ENCODE measurements at places on chromosomes 6 and 20.
A peak's percentile ranks its signal among the peaks of the same experiment; 100 is the strongest.

GRCh38 chr20:8361006-8361652 lies 229.1 kb downstream of the PLCB1 start:
- DNase-seq = no peak
- H3K4me1 ChIP-seq = peaks cover 22% of the 10 kb centered on the region
- H3K36me3 ChIP-seq = no peaks in the 10 kb centered on the region
- no peak overlapping the region for H3K27ac ChIP-seq

GRCh38 chr20:34928411-34928810 lies 27.2 kb downstream of the GSS start:
- no peaks in the 10 kb centered on the region for H3K4me1 ChIP-seq
- H3K36me3 ChIP-seq = peaks cover 15% of the 10 kb centered on the region
- no peak overlapping the region for H3K27ac ChIP-seq
- H3K27me3 ChIP-seq = no peaks in the 10 kb centered on the region

DNA sequence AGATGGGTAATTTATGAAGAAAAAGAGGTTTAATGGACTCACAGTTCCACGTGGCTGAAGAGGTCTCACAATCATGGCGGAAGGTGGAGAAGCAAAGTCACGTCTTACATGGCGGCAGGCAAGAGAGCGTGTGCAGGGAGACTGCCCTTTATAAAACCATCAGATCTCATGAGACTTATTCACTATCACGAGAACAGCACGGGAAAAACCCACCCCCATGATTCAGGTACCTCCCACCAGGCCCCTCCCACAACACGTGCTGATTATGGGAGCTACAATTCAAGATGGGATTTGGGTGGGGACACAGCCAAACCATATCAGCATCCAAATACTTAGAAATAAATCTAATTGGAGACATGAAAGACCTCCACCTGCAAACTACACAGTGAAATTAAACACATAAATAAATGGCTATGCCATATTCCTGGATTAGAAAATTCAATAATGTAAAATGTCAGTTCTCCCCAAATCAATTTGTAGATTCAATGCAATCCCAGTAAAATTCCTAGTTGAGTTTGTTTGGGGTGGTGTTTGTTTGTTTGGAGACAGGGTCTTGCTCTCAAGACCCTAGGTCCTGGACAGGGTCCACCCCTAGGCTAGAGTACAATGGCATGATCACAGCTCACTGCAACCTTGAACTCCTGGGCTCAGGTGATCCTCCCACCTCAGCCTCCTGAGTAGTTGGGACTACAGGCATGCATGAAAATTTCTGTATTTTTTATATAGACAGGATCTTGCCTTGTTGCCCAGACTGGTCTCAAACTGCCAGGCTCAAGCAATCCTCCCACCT lies 101.6 kb downstream of the TAF4 start:
- no peak overlapping the region for H3K27ac ChIP-seq
- DNase-seq = no peak
- peaks cover 11% of the 10 kb centered on the region for H3K27me3 ChIP-seq
- no peak overlapping the region for H3K4me3 ChIP-seq
- H3K4me1 ChIP-seq = no peaks in the 10 kb centered on the region
- no peaks in the 10 kb centered on the region for H3K36me3 ChIP-seq

- no peak overlapping the region for H3K4me3 ChIP-seq
- no peak overlapping the region for H3K27ac ChIP-seq
- peaks cover 3% of the 10 kb centered on the region for H3K4me1 ChIP-seq
- DNase-seq = no peak
- peaks cover 11% of the 10 kb centered on the region for H3K27me3 ChIP-seq
Measured at GRCh38 chr6:4105980-4106536, 27.1 kb upstream of the FAM217A start.

GRCh38 chr20:38296433-38296832 lies 7.5 kb upstream of the BPI start:
- DNase-seq = no peak
- no peaks in the 10 kb centered on the region for H3K4me1 ChIP-seq

DNA sequence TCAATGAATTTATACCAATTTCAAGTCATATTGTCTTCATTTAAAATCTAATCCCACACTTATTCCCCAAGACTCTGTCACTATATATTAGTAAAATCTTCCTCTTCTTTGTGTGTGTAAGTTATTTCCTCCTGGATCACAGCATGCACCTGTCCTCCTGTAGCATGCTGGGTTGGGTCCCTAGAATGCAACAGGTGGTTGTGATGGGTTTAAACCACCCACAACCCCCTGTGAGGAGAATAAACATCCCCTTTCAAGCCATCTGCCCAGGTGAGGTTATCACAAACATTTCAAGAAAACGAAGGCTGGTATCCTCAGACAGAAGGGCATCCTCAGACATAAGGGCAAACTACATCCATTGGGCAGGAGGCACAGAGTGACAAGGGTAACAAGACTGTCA lies 26.4 kb downstream of the DZANK1 start:
- no peak for DNase-seq
- H3K27ac ChIP-seq = no peak overlapping the region
- H3K27me3 ChIP-seq = no peaks in the 10 kb centered on the region
- peaks cover 7% of the 10 kb centered on the region for H3K4me1 ChIP-seq
- no peaks in the 10 kb centered on the region for H3K36me3 ChIP-seq
- no peak overlapping the region for H3K4me3 ChIP-seq

GRCh38 chr6:81925201-81925600 lies 172.7 kb upstream of the TENT5A start:
- no peak for DNase-seq
- no peak overlapping the region for H3K27ac ChIP-seq
- no peak overlapping the region for H3K4me3 ChIP-seq
- H3K4me1 ChIP-seq = no peaks in the 10 kb centered on the region
- no peaks in the 10 kb centered on the region for H3K27me3 ChIP-seq
- no peaks in the 10 kb centered on the region for H3K36me3 ChIP-seq

- no peak overlapping the region for H3K4me3 ChIP-seq
- H3K4me1 ChIP-seq = no peaks in the 10 kb centered on the region
- no peaks in the 10 kb centered on the region for H3K36me3 ChIP-seq
- no peak for DNase-seq
- peaks cover 5% of the 10 kb centered on the region for H3K27me3 ChIP-seq
- no peak overlapping the region for H3K27ac ChIP-seq
Measured at GRCh38 chr6:139883776-139884175, 509.3 kb upstream of the CITED2 start.

GRCh38 chr6:3013901-3014674 lies 14.4 kb downstream of the NQO2 start:
- peaks cover 13% of the 10 kb centered on the region for H3K4me1 ChIP-seq
- H3K27me3 ChIP-seq = no peaks in the 10 kb centered on the region
- H3K36me3 ChIP-seq = peaks cover 38% of the 10 kb centered on the region
- no peak overlapping the region for H3K4me3 ChIP-seq
- no peak for DNase-seq

- peaks cover 7% of the 10 kb centered on the region for H3K27me3 ChIP-seq
- H3K36me3 ChIP-seq = no peaks in the 10 kb centered on the region
- H3K27ac ChIP-seq = peak overlapping the region; percentile 14
- no peak overlapping the region for H3K4me3 ChIP-seq
Measured at GRCh38 chr6:127404133-127404532, 55.1 kb downstream of the KIAA0408 start.

DNA sequence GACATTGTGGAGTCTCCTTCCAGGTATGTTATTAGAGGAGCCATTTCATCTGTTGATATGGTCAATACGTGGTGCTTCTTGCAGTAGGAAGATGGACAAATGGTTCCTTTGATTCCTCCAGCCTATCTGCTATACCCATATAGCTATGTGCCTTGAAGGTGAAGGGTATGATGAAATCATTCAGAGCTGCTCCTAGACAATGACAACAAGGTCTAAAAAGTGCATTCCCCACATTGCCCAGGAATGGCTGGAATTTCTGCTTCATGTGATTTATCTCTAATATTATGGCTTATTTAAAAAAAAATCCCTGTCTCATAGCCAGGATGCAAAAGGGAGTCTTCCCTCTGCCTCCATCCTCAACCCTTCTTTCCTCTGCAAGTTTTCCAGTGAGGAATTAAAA lies 14.1 kb downstream of the DAAM2 start:
- H3K27me3 ChIP-seq = peaks cover 28% of the 10 kb centered on the region
- H3K4me1 ChIP-seq = no peaks in the 10 kb centered on the region
- no peak overlapping the region for H3K27ac ChIP-seq

DNA sequence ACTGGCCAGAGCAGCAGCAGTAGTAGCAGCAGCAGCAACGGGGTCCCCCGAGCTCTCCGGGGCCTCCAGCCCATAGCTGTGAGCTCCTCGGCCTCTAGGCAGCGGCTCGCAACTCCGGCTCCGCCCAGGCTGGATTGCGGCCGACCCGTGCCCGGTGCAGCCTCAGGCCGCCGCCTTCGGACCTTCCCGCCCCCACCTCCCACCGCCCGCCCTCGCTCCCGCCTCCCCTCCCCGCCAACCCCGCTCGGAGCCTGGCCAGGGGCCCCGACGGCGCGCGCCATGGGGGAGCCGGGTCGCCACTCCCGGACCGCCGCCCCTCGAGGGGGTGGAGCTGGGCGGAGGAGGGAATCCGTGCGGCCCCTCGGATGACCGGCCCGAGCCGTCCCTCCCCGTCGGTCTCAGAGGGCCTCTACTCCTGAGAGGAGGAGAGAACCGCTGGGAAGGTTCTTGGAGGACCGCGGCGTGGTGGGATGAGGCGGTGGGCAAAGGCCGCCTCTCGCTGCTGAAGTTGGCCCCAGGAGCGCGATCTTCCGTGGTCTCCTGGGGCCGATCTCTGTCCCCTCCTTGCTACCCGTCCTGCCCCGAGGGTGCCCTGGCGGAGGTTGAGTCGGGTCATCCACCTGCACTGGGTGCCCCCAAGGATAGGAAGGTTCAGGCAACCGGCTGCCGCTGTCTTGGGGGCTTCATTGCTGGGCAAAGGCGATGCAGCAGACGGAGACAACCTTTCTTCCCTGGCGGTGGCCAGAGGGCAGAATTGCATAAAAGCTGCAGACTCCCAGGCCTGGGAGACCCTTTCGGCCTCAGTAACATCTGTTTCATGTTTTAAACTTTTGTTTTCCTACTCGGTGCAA lies at the start of gene ADAM33:
Gene ADAM33 (minus strand): TSS at position 80 of the 851 bp plus-strand sequence. CDS start 6 bp downstream, at position 74.
- no peak within 1 kb of the TSS for H3K4me3 ChIP-seq
- H3K27me3 ChIP-seq = peaks cover 48% of the 10 kb centered on the region
- H3K27ac ChIP-seq = no peak within 1 kb of the TSS
- no peaks in the 10 kb centered on the region for H3K4me1 ChIP-seq
- H3K36me3 ChIP-seq = no peaks in the 10 kb centered on the region
- DNase-seq = no peak

DNA sequence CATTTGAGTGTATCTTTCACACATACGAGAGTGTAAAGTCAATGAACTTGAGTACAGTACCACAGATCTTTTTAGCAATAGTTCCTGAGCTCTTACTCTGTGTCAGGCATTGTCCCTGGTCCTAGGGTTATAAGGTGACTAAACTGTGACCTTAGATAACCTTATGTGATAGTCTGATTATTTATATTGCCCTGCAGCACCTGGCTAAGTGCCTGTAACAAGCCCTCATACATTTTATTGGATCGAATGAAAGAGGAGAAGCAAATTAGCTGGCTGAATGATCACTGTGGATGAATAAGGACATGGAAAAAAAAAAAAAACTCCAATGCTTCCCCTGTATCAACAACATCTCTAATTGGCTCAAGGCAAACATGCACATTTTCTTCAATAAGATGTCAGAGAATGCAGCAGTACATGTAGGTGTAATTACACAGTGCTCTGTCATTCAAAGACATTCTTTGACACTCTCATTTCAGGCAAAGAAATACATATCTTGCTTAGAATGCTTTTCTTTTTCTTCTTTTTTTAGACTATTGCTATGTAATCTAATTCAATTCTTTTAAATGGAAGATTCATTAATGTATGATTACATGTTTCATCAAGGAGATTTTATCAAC lies 153.4 kb downstream of the PHACTR1 start:
- peaks cover 38% of the 10 kb centered on the region for H3K27me3 ChIP-seq
- H3K36me3 ChIP-seq = no peaks in the 10 kb centered on the region

- no peaks in the 10 kb centered on the region for H3K36me3 ChIP-seq
- no peak overlapping the region for H3K4me3 ChIP-seq
- H3K4me1 ChIP-seq = no peaks in the 10 kb centered on the region
Measured at GRCh38 chr6:55913228-55914195, 38.1 kb upstream of the BMP5 start.

DNA sequence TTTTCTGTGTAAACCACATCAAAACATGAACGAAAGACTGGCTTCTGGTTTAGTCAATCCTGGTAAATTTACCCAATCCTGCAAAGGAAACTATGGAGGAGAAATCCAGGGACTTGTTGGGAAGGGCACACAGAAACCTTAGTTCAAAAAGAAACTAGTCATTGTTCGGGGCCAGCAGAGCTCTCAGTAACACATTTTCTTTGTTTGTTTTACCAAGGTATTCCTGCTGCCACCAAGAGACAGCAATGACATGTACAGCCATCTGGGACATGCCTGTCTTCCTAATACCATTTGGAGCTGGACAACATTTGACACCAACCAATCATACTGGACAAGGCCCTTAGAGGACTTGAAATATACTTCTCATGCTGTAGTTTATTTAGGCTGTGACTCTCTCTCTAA lies 8.3 kb downstream of the OARD1 start:
- H3K27ac ChIP-seq = no peak overlapping the region
- no peak for DNase-seq
- peaks cover 7% of the 10 kb centered on the region for H3K4me1 ChIP-seq

DNA sequence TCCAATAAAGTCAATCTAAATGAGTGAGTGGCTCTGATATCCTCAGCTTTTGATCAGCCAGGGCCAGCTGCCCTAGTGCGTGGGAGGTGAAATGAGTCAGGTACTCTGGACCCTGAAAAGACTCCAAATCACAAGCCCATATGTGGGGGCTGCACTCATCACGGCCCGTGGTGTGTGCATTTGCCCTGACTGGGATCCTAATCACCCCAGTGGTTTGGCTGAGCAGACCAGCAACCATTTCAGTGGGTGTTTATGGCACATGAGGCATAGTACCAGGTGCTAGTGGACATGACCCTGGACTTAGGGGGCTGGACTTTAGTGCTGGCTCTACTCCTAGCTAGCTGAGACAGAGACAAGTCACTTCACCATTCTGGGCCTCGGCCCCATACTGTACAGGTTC lies 39.4 kb downstream of the SCML4 start:
- peaks cover 54% of the 10 kb centered on the region for H3K4me1 ChIP-seq
- H3K27me3 ChIP-seq = no peaks in the 10 kb centered on the region
- no peak for DNase-seq
- no peak overlapping the region for H3K27ac ChIP-seq
- no peak overlapping the region for H3K4me3 ChIP-seq

DNA sequence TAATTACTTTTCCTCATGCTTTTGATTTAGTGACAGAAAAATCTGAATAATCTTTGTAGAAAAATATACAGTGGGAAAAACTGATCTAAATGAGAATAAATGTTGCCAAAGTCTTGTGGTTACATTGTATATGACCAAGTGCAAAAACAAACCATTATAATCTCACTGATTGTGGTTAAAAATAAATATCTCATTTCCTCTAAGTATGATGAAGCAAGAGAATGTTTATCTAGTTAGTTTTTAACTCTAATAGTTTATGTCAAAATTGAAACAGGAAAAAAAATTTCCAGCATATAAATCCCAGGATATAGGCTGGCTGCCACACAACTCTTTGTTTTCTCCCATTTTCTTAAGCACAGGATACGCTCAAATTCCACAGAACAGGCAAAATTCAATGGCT lies 392.7 kb upstream of the ID4 start:
- no peak overlapping the region for H3K4me3 ChIP-seq
- H3K4me1 ChIP-seq = no peaks in the 10 kb centered on the region
- no peak overlapping the region for H3K27ac ChIP-seq
- no peaks in the 10 kb centered on the region for H3K36me3 ChIP-seq

GRCh38 chr6:14178083-14178445 lies 60.5 kb downstream of the CD83 start:
- no peak overlapping the region for H3K4me3 ChIP-seq
- no peaks in the 10 kb centered on the region for H3K4me1 ChIP-seq
- peaks cover 10% of the 10 kb centered on the region for H3K27me3 ChIP-seq
- H3K36me3 ChIP-seq = no peaks in the 10 kb centered on the region
- DNase-seq = no peak

- H3K27ac ChIP-seq = no peak overlapping the region
- H3K4me3 ChIP-seq = no peak overlapping the region
- no peak for DNase-seq
- no peaks in the 10 kb centered on the region for H3K36me3 ChIP-seq
- H3K4me1 ChIP-seq = no peaks in the 10 kb centered on the region
Measured at GRCh38 chr6:157747370-157747769, 75.7 kb upstream of the SNX9 start.

All from natural killer cell treated with Interleukin-12 subunit alpha and Interleukin-12 subunit beta and Interleukin-15 and Interleukin-18, amount 100 ng/mL, for 72 hours (primary cell).